Fibroblast of skin of left biceps (primary cell): ENCODE measurements at places on chromosomes 12 and 14.

- no peak for DNase-seq
These were observed 2.0 kb downstream of the RMST start for GRCh38 chr12:97464385-97465321.

DNA sequence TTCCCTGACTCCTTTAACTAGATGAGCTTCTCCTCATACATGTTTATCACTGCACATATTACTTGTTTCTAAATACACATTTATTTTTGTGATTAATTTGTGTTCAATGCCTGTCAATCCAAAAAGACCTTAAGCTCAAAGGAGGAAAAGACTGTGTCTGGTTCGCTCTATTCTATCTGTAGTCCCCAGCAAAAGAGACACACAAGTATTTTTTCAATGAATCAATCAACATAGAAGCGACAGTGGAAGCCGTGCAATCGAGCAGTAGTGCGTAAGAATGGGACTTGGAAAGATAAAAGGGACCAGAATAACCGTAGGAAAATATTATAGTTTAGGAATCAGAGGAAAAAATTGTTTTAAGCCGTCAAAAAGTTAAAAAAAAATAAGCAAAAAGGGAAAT is 951 bp downstream of the WDHD1 start:
- DNase-seq = no peak

DNA sequence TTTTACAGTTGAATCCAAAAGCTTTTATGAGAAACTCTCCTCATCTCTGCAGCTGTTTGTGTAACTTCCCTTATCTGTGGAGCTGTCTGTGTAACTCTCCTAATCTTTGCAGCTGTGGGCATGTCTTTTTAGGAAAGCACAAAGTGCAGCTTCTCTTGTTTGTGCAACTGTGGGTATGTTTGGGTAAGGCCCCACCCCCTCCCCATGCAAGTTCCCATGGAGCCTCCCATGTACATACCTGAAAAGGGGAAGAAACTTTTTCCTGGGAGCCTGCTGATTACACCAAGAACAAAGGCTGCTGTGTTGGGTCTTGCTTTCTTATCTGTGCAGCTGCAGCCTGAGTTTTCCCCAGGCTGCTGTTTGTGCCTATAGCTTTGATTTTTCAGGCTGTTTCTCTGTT is 42.7 kb upstream of the CDKN3 start:
- DNase-seq = no peak

- no peak for DNase-seq
These were observed 37.0 kb downstream of the WASHC3 start for GRCh38 chr12:102024765-102025164.

- DNase-seq = no peak
These were observed 69.4 kb upstream of the GSC start for GRCh38 chr14:94839348-94839747.

DNA sequence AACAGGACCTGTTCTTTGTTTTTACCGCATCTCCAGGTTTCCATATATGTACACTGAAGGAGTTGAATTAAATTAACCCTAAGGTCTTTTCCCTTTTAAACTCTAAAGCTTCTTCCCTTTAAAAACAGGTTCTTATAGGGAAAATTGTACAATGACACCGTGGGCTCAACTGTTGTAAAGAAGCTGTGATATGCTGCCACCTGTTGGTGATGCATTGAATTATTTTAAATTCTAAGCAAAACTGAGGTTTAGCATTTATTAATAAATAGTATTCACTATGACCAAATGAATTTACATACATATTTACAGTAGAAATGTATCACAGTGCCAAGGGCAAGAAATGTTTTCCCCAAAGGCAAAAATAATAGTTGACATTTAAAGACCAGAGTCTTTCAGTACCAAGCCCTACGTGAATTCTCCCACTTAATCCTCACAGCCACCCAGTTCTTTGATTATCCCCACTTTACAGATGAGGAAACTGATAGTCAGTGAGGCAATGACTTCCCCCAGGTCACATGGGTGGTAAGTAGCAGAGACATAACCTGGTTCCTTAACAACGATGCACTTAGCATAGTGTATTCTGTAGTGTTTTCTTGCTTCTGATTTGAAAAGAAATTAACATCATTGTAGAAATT is 35.7 kb upstream of the TMEM263 start:
- DNase-seq = peak; percentile 13

DNA sequence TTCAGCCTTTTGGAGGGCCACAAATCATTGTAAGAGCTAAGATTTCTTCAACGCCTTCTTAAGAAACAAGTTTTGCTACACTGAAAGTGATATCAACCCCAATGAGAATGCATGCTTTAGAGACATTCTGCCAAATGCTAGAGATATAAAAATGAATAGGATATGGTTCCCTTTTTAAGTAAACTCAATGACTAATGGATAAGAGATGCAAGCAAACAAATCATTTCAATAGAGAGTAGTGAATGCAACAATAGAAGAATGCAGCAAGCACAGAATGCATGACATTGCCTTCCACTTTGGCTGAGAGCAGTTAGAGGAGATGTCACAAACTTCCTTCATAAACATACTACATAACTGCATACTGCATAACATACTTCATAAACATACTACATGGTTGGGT is 116.4 kb downstream of the PDZRN4 start:
- DNase-seq = no peak

- no peak for DNase-seq
These were observed 27.6 kb downstream of the LRFN5 start for GRCh38 chr14:41634286-41634685.

GRCh38 chr14:91065266-91065665 is 4.8 kb upstream of the RPS6KA5 start:
- no peak for DNase-seq

- no peak for DNase-seq
These were observed 13.2 kb downstream of the DTX1 start for GRCh38 chr12:113069751-113070116.

DNA sequence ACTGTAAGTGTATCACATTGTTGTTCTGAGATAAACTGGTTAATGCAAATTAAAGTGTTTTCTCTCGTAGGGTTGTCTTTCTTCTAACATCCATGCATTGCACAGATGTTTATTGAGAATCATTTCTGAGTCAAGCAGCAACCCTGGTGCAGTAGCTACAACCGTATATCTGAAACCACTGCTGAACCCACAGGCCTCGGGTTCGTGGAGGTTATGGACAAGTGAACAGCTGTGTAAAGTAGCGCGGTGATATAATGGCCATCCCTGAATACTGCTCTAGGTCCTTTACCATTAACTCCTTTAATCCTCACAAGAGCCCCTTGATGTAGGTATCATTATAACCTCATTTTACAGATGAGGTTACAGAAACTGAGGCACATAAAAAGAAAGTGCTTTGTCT is 486.1 kb upstream of the TMEM132C start:
- no peak for DNase-seq

- DNase-seq = no peak
These were observed 207.3 kb upstream of the PRKD1 start for GRCh38 chr14:30134936-30135335.

DNA sequence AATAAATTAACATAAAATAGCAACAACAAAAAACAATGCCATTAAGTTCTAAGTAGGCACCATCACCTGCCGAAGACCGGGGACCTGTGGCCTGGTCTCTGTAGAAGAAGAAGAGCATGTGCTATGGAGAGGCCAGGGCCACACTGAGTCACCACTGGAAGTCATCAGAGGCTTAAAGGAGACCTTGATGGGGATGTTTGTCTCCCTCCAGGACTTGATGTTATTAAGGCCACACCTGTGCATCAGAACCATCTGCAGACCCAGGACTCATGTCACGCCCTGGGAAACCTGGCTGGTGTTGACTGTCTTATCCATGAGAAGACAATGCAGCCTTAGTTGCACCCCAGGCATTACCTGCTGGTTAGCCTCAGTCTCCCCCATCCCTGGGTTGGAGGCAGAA is 292.3 kb downstream of the AACS start:
- no peak for DNase-seq

DNA sequence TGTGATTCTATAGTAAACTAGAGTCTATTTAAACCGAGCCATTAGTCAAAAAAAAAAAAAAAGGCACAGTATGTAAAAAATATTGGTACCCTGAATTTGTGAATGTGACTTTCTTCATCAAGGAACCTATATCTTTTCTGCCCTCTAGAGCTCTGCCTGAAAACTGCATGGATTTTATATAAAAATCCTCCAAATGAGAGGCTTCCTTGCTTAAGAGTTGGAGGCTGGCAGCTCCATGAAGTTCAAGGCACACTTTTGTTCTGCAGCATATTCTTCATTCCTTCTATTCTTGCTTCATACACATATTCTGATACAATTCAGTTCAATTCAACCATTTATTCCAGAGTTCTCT is 23.1 kb upstream of the NKX2-8 start:
- no peak for DNase-seq

DNA sequence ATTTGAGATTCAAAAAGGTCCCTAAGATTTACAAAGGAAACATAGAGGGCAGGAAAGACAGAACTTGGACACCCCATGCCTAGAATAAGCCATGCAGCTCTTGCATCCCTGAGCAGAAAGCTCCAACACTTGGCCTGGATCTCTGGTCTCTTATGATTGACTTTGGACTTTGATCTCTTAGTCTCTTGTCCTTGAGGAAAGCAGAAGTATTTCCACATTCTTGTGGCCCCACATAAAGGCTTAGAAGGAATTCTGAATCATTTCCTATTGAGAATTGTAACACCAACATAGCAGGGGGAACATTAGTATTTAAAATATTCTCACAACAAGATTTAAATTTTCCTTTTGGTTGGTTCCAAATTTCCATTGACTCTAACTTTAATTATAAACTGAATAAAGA is 283.7 kb upstream of the PRKD1 start:
- no peak for DNase-seq

- DNase-seq = peak; percentile 47
These were observed 36.2 kb downstream of the TMEM120B start for GRCh38 chr12:121748571-121749265.

DNA sequence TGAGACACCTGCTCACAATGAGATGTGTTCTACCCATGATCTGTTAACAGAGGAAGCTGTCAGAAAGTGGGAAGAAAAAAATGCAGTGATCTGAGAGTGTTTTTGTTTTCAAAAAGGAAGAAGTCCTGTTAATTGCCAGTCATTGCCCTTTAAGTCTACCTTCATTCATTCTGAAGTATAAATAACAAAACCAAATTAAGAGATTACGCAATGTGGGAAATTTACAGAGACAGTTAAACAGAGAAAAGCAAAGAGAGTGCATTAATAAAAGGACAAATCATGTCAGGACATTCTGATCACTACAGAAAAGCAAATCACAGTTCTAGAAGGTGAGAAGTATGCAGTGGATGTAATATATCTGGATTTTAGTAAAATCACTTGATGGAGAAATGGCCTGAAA is 154.2 kb downstream of the NRXN3 start:
- no peak for DNase-seq

DNA sequence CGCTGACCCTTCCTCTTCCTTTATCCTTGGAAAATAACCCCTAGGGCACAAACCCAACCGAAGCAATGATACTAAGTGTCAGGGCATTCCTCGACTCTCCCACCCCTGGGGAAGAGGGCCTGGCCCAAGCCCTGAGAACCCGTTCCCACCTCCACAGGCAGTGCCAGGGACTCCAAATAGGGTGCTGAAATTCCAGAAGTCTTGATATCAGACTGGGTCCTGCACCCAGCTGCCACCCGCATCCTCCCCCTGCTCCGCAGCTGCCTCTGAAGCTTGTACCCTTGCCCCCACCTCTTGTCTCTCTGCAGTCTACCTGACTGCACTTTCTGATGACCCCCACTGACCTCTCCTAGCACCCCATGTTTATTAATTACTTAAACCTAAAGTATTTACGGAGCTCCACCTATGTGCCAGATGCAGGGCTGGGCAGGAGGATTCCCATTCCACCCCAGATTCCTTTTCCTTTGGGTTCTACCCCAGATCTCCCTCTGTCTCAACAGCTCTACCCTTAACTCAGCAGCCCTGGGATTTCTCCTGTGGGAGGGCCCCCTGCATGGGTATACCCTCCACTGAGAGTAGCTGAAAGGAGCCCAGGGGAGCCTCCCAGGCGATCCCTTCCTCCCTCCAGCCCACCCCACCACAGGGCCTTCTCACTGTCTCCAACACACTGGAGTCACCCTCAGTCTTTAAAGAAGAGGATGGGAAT is 4.1 kb upstream of the KRT18 start:
- no peak for DNase-seq

DNA sequence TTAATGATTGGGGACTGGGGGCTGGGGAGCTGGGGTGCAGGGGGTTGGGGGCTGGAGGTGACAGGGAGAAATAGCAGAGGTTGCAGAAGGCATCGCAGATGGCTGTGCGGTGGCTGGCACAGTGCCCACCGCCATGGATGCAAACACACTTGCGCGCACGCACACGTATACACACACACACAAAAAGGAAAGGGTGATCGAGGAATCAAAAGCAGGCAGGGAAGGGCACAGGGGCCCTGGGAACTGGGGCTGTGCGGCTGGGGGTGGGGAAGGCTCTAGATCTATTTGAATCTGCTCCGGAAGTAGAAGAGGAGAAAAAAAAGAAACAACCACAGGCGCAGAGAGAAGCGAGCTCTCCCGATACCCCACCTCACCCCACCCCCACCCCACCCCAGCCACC is 39.4 kb downstream of the ZFHX2 start:
- DNase-seq = no peak

GRCh38 chr14:76968621-76969063 is 59.9 kb downstream of the IRF2BPL start:
- DNase-seq = no peak

- no peak for DNase-seq
These were observed 130.7 kb downstream of the ETNK1 start for GRCh38 chr12:22755629-22756028.

DNA sequence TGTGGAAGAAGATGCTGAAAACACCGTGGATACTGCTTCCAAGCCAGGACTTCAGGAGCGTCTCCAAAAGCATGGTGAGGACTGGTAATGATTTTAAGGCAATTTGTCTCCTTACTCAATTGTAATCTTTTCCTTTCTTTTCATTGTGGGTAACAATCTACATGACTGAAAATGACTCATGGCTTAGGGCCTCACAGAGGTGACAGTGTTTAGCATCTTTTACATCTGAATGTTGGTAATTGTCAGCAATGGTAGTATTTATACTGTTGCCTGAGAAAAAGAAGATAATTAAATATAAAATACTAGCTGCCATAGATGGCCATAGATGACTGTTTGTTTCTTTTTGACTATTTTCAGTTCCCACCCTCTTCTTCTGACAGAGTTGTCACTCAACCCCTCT is 31.6 kb downstream of the TULP3 start:
- no peak for DNase-seq

DNA sequence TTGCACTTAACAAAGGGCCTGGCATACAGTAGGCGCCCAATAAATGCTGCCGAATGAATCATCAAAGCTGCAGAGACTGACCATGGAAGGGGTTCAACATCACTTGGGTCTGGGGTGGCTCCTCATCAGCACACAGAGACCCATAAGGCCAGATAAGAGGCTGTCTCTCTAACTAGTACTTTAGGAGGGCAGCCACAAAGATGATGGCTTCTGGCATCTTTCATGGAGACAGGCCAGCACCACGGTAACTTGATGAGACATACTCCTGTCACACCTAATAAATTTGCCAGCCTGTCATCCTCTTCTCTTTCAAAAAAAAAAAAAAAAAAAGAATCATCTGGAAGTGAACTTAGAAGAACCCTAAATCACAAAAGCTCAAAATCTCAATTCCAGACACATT is 3.4 kb downstream of the PRIMA1 start:
- DNase-seq = no peak
